ENCODE measurements at places on chromosomes 16 and 17. TPM values are rescaled to one million over a fixed set of nuclear protein-coding genes. Genes with fewer than 3 reads are reported as not detected.

The APPBP2 gene
- 23.4 TPM for total RNA-seq

The HS3ST6 gene
- not detected for total RNA-seq

GRCh38 chr17:48791128-48792032 lies 25.6 kb downstream of the TTLL6 start:
- DNase-seq, result peak; percentile 83

DNA sequence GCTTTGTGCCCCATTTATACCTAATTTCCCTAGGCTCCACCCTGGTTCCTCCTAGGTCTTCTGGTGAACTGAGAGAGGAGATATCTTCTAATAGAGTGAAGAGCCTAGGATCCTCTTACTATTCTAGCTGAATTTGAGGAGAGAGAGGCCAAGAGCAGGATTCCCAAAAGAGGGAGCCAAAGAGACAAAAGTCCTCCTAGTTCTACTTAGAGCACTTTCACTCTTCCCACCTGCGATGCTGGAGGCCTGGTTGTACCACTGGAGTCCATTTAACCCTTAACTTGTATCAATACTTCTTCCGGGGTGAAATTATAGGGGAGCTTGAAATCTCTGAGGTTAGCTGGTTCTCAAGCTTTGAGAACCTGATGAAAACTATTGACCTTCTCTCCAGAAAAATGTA lies 3.4 kb upstream of the SSH2 start:
- DNase-seq, result no peak

DNA sequence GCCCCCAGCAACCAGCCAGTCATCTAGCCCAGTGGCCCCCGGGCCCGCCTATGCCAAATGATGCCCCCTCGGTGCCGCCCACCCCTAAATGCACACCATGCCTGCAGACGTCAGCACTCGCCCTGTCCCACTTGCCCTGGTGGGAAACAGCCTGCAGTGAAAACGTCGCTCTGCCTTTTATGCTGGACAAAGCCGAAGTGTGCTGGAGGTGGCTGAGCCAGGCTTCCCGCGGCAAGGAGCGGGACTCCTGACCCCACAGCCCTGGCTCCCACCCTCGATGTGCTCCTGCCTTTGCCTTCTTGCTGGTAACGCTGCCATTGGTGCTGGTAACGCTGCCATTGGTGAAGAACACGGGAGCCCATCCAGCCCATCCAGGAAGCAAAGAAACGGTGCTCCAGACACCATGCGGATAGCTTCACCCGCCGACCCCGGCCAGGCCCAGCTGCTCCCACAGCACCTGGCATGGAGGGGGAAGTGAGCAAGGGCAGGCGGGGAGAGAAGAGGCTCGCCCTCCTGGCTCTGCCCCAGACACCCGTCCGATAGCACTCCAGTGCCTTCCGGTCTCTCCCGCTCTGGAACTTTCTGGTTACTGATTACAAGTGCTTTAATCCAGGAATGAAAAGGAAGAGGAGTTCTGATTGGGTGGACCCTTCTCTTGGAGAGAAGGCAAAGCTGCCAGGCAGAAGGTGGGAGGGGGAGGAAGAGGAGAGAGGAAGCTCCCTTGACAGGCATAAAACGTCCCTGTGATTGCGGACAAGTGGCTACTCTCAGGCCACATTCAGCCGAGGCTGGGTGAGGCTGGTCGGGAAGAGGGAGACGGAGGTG lies 4.0 kb upstream of the BAIAP2 start:
- DNase-seq, result peak; percentile 72

All from left cardiac atrium (tissue), 4 donors.